ENCODE measurements at places on chromosomes 4 and X. TPM values are rescaled to one million over a fixed set of nuclear protein-coding genes. Genes with fewer than 3 reads are reported as not detected.

NCAPG gene
- 60.5 TPM for total RNA-seq

DNA sequence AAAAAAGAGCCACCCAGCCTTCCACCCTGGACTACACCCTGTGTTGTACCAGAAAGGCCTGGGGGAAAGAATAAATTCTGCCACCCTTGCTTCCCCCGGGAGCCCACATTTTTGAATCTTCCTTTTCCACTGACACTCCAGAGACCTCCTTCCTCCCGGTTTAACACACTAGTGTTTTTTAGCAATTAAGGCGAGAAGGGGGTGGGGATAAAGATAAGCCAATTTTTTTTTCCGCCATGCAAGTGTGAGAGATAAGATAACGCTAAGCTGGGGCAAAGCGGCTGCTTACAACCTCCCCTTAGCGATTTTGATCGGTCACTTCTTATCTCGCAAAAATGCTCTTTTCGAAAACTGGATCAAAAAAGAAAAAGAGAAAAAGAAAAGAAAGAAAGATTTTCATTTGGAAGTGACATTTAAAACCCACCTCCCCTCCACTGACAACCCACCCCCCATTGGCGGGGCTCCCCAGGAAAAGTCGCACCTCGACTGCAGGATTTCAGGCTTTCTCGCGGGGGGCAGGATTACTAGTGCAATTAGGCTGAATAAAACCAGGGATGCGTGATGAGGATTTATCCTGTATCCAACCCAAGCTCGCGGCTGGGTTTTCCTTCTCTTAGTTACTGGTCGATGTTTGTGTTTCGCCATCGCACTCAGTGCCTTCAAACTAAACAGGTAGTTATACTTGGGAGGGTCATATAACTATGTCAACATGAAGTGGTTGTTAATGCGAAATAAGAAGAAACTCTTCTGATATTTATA is 6.0 kb upstream of the BCOR start:
- DNase-seq: no peak

DNA sequence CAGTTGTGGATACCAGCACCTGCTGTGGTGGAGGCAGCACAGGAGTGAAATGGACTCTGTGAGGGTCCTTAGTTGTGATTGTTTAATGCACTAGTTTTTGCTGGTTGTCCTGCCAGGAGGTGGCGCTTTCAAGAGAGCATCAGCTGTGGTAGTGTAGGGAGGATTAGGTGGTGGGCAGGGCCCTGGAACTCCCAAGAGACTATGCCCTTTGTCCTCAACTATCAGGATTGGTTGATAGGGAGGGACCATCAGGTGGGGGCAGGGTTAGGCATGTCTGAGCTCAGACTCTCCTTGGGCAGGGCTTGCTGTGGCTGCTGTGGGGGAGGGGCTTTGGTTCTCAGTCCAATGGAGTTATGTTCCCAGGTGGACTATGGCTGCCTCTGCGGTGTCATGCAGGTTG is 121.9 kb downstream of the RRAGB start:
- no peak for DNase-seq

AR gene
- 6.0 TPM for total RNA-seq

Data from thymus (tissue), 14 donors.